Hematopoietic multipotent progenitor cell treated with erythropoietin and hydrocortisone succinate and interleukin-3 and kit ligand, for 4 days (in vitro differentiated cells): ENCODE measurements at places on chromosomes 3 and 15.
A peak's percentile ranks its signal among the peaks of the same experiment; 100 is the strongest.

DNA sequence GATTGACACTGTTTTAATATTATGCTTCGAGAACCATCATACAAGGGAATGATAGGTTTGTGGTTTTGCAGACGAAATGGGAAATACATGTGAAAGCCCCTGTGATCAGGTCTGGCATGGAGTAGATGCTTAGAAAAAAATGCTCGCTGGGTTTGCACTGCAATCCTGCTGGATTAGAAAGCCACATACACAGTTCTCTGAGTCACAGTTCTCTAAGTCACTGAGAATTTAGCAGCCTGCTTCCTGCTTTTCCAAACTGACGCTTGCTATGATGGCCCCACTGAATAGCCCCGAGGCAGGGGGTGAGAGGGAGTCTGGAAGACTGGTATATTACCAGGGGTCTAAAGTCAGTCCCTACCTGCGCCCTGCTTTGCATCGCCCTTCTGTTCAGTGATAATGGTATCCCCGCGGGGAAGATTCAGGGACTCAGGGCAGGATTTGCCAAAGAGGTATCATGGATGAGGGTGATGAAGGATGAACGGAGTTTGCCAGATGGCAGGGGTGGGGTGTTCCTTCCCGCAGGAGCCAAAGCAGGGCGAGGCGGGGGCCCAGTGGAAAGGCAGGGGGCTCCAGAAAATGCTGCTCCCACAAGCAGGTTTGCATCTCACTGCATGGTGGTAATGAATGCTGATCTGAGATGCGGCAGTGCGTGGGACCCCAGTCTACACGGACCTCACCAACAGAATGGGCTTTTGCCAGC, 82.3 kb downstream of the IQSEC1 start:
- DNase-seq: no peak

- no peak for DNase-seq
Observed at GRCh38 chr3:124660599-124660998, 69.7 kb upstream of the UMPS start.

- peak; percentile 16 for DNase-seq
Observed at GRCh38 chr3:155983834-155984474, 113.5 kb downstream of the GMPS start.

DNA sequence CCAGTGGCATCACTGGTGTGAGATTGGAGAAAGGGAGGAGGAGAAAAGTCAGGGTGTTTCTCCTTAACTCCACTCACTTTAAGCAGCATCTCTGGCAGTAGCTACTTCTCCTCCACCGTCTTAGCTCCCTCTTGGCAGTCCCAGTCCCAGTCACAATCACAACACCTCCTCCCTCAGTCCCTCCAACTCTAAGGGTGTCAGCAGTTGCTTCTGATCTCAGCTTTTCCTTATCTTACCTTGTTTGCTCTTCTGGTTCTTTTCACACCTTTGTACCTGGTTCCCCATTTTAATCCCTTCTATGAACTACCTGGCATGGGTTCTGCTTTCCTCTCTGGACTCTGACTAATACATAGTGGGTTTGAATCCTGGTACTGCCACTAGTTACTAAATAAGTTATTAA, 188.3 kb upstream of the CTDSPL start:
- no peak for DNase-seq

GRCh38 chr3:52469001-52469400, 13.6 kb downstream of the NISCH start:
- no peak for DNase-seq

- no peak for DNase-seq
Observed at GRCh38 chr15:74417225-74417624, 16.5 kb downstream of the SEMA7A start.

DNA sequence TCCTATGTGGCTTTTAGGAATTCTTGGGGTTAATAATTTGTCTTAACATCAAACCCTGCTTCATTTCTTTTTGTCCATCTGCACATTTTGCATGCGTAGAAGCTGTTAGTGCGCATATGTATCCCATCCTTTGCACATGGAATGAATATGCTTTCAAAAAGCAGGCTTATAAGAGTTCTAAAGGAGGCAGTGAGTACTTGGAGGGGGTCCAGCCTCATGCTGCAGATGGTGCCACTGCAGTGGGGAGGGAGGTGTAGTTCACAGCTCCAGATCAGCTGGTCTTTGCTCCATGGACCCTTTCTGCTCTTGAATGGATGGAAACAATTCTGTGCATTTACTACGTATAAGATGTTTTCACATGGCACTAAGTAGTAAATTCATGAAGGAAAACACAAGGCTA, 20.7 kb upstream of the SSR3 start:
- no peak for DNase-seq

GRCh38 chr15:69092159-69092558, 68.3 kb upstream of the GLCE start:
- peak; percentile 73 for DNase-seq

DNA sequence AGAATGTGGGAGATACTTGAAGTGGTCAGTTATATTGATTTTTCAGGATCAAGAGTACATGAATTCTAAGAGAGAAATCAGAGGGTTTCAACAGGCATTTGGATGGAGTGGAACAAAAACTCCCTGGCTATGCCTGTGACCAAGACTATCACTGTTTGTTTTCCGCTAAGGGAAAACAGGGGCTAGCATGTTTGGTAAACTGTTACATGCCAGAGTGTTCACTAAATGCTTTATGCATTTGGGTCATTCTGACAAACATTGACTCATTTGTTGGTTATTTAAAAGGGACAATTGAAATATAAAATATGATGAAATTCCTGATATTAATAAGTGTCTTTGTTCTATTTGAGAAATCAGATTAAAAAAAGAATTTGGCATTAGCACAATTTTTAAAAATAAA, 603.9 kb upstream of the KCNMB2 start:
- no peak for DNase-seq

- no peak for DNase-seq
Observed at GRCh38 chr3:161212171-161212771, 8.8 kb upstream of the NMD3 start.

- peak; percentile 10 for DNase-seq
Observed at GRCh38 chr15:42788725-42789124, 51.8 kb upstream of the CDAN1 start.

DNA sequence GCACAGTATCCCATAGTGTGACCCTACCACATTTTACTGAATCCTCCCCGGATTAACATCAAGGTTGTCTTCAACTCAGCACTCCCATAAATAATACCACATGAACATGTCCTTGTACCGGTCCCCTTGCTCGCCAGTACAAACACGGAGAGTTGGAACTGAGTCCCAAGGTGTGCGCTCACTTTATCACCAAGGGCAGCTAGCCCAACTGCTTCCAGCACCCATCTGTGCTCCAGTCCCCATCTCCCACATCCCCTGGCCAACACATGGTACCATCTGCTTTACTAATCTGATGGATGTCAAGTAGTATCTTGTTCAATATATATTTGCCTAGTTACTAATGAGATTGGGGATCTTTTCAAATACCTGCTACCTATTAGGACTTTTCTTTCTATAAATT, 64.7 kb downstream of the ISG20 start:
- DNase-seq: no peak

DNA sequence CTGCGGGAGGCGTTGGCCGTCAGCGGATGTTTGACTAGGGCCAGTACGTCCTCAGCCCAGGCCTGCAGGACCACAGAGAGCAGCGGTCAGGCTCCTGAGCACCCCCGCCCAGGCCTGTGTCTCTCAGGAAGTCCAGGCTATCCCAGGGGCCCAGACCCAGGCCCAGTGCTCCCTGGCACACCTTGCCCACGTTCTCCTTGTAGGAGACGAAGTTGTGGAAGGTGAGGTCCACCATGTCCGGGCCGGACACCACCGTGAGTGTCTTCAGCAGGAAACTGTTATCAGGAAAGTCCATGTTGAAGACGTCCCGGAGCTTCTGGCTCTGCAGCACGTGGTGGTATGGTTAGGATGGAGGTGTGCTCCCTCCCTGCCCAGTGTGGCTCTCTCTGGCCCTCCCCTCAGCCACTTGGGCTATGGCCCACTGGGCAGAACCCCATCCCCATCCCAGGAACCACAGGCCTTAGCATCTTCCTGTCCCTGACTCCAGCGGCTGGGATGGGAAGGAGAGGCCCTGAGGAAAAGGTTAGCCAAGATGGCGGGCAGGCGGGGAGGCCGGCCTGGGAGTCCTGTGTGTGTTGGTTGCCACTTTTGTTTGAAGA, 5.3 kb downstream of the PLCB2 start:
- DNase-seq: no peak

- peak; percentile 86 for DNase-seq
Observed at GRCh38 chr3:167740961-167741587, 5.6 kb downstream of the SERPINI1 start.

- peak; percentile 87 for DNase-seq
Observed at GRCh38 chr3:196186651-196187573, 24.3 kb downstream of the ZDHHC19 start.

GRCh38 chr3:138476526-138476925, 42.1 kb downstream of the ESYT3 start:
- no peak for DNase-seq

GRCh38 chr3:140007081-140007480, 72.1 kb downstream of the CLSTN2 start:
- no peak for DNase-seq

DNA sequence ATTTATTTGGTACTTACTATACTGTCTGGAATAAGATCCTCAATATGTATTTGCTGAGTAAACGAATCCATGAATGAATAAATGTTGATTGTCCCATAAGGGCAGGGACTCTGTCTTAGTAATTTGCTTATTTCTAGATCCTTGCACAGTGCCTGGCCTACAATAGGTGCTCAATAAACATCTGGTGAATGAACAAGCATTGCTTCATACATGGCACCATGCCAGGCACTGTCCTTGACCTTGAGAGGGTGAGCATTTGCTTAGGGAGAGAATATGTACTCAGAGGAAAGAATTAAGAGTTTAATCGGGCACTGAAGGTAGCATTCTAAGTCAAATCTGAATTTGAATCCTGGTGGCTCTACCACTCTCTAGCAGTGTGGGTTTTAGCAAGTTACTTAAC, 282.1 kb downstream of the THSD4 start:
- DNase-seq: no peak

DNA sequence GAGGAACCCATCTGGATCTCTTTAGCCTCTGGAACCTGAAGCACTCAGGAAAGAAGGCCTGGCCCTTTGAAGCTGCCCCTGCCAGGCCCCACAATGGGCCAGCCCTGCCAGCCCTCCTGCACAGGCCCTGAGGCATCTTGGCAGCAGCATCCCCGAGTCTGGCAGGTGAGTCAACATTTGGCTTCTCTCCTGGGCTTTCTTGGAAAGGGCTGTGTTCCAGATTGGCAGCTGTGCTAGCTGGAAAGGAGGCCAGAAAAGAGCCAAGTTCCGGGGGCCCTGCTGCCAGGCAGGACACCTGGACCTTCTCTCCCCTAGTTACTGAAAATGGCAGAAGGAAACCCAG, 187.2 kb downstream of the SHQ1 start:
- DNase-seq: no peak

GRCh38 chr3:58799271-58799670, 132.7 kb upstream of the FAM3D start:
- no peak for DNase-seq

GRCh38 chr3:40621252-40621651, 96.5 kb downstream of the ZNF621 start:
- DNase-seq: no peak

- no peak for DNase-seq
Observed at GRCh38 chr3:102068327-102068726, 219.0 kb downstream of the NFKBIZ start.

GRCh38 chr3:54939557-54940300, 11.9 kb upstream of the LRTM1 start:
- no peak for DNase-seq

DNA sequence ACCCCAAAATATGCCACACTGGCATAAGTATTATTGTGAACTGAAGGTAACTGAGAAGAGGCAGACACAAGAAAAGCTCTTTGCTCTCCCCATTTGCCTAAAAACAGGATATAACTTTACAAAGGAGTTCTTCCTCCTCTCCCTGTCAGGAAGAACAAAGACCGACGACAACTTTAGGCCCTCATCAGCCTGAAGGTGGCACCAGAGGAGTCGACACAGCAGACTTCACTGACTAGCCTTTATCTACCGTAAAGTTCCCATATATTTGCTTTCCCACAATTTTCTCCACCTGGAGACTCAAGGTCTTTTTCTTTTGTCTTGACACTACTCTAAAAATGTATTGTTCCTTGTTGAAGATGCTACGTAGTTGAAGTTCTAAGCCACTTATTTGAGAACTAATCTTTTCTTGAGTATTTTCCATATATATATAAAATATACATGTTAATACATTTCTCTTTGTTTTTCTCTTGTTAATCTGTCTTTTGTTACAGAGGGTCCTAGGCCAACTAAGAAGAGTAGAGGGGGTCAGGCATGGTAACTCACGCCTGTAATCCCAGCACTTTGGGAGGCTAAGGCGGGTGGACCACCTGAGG, 16.2 kb upstream of the XIRP1 start:
- DNase-seq: peak; percentile 85

DNA sequence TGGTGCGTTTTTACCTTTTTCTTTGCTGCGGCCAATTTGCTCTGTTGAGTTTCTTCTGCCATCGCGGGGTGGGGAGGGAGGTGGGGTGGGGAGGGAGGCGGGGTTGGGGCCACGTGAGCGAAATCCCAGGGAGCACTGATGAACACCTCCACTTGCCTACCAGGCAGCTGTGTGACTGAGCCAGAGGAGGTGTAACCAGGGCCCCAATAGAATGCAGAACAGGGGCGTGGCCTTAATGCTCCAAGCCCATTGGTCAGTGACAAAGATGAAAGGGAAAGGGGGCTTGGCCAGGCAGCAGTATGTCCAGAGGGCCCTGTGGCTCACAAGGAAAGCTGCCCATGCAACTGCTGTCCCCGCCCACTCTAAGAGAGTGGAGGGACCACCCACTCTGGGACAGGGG, 21.4 kb upstream of the OR4F6 start:
- DNase-seq: peak; percentile 4

- DNase-seq: no peak
Observed at GRCh38 chr3:100399341-100400071, 1.4 kb downstream of the TOMM70 start.

- DNase-seq: peak; percentile 88
Observed at GRCh38 chr3:94249491-94250079, 186.7 kb downstream of the NSUN3 start.

- DNase-seq: no peak
Observed at GRCh38 chr3:78134496-78134895, 1094.6 kb downstream of the ROBO2 start.

DNA sequence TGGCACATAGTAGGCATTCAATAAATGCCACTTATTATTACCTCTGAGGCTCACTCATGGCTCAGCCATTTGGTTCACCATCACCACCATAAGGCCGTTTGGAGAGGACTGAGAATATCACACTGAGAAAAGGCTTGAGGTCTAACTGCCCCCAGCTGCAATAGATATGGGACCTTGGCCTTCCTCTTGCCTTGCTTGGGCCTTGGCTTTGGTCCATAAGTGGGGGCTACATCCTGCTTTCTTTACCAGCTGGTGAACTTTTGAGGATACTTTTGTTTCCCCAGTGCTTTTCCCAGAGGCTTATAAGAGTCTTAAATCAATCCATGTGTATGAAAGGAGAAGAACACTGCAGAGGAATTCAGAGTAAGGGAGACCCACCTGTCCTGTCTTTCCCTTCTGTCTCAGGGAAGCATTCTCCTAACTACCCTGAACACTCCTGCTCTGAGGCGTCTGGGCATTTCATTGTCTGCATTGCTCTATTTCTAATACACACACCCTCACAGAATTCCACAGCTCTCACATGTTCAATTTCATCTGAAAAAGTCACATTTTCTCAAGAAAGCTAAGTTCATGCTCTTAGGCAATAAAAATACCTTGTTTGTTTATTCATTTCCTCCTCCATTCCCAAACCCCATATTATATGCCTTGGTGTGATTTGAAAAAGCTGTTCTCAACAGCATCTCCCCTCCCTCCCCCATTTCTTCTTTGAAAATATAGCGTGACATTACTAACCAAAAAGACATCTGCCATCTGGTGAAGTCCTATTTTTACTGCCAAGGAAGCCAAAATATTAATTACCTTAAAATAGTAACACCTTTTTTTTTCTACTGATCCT, 22.5 kb upstream of the KCNMB2 start:
- DNase-seq: no peak
